ENCODE measurements at places on chromosomes 16 and 17.

DNA sequence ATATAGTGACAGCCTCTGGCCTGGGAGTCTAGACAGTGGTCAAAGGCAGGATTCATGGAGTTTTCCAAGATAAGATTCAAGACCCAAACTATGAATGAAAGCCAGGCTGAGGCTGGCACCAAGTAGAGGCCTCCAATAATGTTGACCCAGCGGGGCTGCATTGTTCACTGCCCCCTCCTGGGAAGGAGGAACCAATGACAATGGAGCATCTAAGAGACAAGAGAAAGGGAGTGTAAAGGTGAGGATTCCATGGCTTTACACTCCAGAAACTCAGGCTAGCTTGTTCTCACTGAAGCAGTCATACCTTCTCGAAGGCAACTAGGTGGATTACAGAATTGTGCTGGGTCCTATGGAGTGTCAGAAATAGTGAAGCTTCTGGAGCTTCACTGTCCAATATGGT is 380.3 kb downstream of the WWOX start:
- DNase-seq = no peak

- peak; percentile 77 for DNase-seq
Measured at GRCh38 chr17:40915199-40915661, 22.2 kb downstream of the KRT23 start.

- no peak for DNase-seq
Measured at GRCh38 chr16:47750371-47750770, 289.2 kb downstream of the PHKB start.

DNA sequence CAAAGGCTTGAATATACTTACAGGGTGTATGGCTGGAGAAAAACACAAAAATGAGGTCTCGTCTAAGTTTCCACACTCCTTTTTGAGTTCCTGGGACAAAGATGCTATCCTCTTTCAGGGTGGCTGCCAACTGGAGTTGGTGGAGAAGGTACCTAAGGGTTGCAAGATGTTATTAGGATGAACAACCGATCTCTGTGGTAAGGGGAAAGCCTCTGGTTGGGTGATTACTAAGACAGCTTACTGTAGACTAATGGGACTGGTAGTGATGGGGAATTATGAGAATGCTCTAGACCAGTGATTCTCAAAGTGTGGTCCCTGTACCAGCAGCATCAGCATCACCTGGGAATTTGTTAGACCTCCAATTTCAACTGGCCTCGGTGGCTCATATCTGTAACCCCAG is 6.0 kb downstream of the ADAT1 start:
- DNase-seq = no peak

- DNase-seq = no peak
Measured at GRCh38 chr17:27810211-27810901, 10.0 kb upstream of the NOS2 start.

DNA sequence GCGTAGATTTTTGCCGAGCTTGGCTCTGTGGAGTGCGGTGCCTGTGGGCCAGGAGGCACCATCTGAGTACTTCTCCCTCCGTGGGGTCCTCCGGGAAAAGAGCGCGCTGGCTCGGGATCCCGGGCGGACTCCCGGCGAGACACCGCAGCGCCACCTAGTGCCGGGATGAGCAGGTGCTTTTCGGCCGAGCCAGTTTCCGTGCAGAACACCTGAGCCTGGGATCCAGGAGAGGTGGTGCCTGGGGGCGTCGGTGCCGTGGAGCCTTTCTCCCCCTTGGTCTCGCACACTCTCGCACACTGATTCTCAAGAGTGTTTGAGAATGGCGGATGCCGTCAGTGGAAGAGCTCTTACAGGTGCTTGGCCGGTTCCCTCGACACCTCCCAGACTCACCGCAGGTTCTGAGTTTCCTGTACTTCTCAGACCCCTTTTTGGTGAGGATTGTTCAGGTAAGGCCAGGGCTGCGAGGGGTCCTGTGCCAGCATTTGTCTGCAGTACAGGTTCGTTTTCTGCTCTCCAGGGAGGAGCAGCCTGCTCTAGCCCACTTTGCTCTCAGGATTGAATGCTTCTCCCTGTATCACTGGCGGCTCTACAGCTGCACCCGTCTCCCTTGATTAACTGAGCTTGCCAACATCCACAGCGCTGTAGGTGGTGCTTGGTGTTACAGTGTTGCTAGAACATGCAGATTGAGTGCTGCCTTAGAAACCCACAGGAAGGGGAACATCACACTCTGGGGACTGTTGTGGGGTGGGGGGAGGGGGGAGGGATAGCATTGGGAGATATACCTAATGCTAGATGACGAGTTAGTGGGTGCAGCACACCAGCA is 23.3 kb downstream of the TBCD start:
- DNase-seq = peak; percentile 90

GRCh38 chr16:1002399-1003166 is 21.0 kb downstream of the SOX8 start:
- DNase-seq = peak; percentile 62

DNA sequence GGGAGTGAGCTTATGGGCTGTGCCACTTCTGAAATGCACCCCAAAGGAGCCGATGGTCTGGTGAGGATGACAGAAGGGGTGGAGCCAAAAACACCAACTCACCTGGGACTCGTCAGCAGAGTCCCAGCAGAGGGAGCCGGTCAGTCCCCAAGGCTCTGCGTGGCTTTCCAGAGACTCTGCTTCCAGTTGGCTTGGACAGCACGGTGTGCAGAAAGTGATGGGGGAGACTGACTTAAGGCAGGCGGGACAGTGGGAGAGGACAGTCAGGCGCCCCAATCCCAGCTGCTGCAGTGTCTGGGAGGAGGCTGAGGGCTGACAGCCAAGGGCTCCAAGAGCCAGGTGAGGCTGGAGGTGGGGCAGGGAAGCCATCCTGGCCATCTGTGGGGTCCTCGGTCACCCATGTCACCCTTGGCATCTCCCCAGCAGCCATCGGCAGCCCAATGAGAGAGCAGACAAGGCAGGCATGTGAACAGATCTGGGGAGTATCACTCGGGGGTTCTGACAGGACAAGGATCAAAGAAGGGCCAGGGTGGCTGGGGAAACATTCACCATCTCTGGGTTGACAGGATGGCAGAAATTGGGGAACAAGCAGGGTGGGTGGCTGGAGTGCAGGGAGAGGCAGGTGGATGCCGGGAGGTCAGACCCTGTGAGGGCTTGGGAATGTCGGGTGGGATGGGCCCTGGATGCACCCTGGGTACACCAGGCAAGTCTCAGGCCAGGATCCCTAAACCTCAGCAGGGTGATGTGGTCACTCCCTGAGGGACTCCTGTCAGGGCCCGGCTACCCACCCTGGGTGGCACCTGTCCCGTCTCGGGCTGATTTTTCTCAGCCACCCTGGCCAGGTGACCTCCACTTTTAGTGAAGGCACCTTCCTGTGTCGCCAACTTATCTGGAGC is 8.9 kb upstream of the KRTAP17-1 start:
- DNase-seq = no peak

DNA sequence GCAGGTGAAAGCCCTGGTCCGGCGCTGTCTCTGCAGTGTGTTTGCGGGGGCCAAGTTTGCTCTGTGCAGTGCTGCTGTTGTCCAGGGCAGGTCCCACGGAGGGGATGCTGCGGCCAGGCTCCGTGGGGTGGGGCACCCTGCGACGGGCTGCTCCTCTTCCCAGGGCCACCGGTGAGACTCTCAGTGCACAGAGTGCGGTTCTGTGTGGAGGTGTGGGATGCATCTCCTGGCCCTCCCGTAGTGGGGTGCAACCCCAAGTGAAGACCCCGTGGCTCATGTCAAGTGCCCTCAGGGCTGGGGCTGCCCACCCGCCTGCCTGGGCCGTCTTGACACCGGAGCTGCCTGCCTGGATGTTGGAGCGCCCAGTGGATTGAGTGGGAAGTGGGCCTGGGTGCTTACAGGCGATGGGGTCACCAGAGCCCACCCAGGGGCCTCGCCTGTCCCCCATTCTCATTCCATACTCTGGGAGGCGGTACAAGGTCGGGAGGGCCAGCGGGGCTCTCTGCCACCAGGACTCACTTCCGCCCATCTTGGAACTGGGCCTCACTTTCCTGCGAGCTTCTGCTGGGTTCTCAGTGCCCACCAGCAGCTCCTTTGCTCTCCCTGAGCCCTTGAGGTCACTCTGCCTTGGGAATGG is 119.9 kb downstream of the BANP start:
- DNase-seq = no peak

GRCh38 chr16:87134628-87134995 is 182.6 kb downstream of the C16orf95 start:
- no peak for DNase-seq

GRCh38 chr16:4908854-4909401 is 28.0 kb downstream of the PPL start:
- DNase-seq = no peak

DNA sequence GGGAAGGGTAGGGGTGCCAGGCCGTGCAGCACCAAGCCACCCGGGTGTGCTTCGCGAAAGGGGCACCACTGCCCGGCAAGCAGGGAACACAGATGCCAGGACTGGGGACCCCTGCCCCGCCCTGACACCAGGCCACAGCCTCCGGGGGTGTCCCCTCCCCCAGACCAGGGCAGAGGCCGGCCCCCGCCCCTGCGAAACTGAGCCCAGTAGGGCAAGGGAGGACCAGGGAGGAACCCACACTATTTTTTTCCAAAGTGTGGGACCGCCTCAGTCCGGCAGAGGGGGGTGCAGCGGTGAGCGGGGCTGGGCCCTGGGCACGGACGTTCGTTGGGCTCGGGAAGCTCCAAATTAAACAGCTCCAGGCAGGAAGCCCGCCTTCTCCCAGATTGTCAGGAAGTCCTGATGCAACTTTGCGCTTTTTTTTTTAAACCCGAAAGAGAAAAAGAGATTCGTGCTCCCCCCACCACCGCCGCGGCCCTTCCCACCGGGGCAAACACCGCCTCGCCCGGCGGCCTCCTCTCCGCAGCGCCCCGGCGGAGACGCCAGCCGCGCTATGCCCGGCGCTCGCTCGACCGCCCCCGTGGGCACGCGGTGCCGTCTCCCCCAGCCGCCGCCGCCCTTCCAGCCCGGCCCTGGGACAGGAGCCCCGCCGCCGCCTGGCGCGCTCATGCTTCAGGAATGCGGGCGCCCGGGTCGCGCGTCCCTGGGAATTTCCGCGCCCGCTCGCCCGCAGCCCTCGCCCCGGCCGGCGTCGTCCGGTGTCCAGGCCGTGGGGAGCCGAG is 755 bp downstream of the PIEZO1 start:
- peak; percentile 90 for DNase-seq

GRCh38 chr16:77853161-77853560 is 64.8 kb downstream of the VAT1L start:
- no peak for DNase-seq

DNA sequence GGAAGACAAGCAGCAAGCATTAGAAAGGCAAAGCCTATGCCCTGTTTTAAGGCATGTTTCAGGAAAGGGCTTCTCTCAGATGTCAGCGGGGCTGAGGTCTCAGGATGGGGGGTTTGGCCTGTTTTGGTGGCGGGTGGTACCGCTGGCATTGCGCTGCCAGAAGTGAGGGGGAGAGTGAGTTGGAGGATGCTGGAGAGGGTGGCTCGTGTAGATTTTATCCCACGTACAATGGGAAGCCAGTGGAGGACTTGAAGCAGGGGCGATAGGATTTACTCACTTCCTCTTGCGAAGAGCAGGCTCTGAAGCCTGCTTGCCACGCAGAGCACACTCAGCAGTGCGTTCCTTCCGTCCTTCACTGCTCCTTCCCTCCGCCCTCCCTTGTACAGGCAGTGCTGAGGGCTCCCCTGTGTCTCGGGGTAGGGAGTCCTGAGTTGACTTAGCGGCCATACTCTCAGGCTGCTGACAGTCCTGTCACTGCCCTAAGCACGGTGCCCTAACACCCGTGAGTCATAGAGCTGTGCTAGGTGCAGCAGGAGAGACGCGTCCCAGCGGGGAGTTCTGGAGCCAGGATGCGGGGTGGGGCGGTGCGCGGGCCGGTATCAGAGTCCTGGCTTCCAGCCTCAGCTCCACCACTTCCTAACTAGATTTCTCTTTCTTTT is 113.1 kb downstream of the SNX29 start:
- peak; percentile 79 for DNase-seq

DNA sequence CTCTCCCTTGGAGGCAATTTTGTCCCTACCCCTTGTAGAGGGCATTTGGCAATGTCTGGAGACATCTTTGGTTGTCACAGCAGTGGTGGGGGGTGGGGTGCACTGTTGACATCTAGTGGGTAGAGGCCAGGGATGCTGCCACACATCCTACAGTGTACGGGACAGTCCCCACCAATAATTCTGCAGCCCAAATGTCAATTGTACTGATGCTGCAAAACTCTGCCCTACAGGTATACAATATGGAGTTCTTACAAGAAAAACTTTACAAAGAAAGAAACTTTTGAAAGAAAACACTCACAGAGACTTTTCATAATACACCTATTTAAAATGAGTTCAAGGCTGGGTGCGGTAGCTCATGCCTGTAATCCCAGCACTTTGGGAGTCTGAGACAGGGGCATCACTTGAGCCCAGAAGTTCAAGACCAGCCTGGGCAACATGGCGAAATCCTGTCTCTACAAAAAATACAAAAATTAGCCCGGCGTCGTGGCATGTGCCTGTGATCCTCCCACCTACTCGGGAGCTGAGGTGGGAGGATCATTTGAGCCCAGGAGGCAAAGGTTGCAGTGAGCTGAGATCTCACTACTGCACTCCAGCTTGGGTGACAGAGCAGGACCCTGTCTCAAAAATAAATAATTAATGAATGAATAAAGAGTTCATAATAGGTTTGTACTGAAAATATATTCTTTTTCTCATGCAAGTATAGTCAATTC is 59.4 kb downstream of the EMP2 start:
- DNase-seq = no peak

DNA sequence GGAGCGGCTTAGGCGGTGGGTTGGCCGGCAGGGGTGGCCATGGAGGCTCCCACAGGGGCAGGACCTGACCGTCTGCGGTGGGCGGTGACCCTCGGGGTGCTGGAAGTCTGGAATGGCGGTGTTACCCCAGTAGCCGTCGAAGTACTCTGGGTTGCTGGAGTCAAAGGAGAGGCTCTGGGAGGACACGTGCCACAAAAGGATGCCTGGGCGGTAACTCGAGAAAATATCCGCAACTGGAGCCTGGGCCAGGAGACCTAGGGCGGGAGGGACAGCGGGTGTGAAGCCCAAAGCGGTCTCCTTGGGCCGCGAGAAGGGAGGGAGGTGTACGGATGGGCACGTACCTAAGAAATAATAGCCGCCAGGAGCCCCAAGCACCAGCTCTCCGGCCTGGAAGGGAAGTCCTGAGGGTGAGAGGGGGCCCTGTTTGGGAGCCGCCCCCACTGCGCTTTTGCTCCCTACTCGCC is 4.6 kb downstream of the ITGA2B start:
- DNase-seq = peak; percentile 44

DNA sequence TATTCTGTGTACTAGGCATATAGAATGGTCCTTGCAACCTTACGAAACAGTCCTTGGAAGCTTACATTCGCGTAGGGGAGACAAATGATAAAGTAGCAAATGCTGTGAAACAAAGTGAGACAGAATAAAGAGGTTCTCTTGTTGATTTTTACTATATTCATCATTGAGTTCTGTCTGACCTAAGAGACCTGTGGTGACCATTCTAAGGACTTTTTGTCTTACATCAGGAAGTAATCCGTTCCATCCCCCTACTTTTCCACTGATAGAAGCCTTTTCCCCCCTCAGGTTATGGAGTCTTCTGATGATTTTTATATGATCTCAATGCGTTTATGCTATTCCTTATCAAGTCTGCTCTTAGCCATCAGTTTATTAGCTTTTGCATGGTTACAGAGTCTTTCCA is 66.8 kb upstream of the RASL10B start:
- no peak for DNase-seq

GRCh38 chr17:10135539-10136257 is 62.7 kb downstream of the GAS7 start:
- peak; percentile 75 for DNase-seq

- DNase-seq = peak; percentile 75
Measured at GRCh38 chr16:88194397-88195268, 188.1 kb upstream of the ZNF469 start.

- peak; percentile 67 for DNase-seq
Measured at GRCh38 chr16:80158766-80159165, 382.0 kb upstream of the DYNLRB2 start.

Data from GM03348 (cell line).